ENCODE measurements at places on chromosomes 5 and 9. TPM values are rescaled to one million over a fixed set of nuclear protein-coding genes. Genes with fewer than 3 reads are reported as not detected.

DNA sequence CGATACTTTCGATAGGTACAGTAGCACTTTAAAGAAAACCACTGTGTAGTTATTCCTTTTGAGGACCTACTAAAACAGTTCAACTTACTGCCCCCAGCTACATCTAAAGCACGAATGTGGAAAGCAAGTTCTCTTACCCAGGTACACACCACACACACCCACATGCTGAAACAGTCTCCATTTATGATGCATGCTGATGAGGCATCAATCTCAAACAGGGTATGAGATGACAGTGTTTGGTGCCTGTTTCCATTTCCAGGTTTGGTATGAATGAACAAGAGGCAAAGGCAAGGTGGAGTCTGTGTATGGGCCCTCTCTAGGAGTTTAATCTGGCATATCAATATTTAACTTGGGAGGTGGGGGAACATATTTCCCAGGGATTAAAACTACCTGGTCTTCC is 13.9 kb downstream of the HMGXB3 start:
- peaks cover 85% of the 10 kb centered on the region for H3K36me3 ChIP-seq
- no peak overlapping the region for H3K27ac ChIP-seq
- no peak overlapping the region for H3K4me3 ChIP-seq
- DNase-seq = no peak
- no peaks in the 10 kb centered on the region for H3K4me1 ChIP-seq

GRCh38 chr9:99005651-99006050 is 61.9 kb downstream of the COL15A1 start:
- no peak overlapping the region for H3K4me3 ChIP-seq
- peaks cover 5% of the 10 kb centered on the region for H3K4me1 ChIP-seq
- no peaks in the 10 kb centered on the region for H3K27me3 ChIP-seq

DNA sequence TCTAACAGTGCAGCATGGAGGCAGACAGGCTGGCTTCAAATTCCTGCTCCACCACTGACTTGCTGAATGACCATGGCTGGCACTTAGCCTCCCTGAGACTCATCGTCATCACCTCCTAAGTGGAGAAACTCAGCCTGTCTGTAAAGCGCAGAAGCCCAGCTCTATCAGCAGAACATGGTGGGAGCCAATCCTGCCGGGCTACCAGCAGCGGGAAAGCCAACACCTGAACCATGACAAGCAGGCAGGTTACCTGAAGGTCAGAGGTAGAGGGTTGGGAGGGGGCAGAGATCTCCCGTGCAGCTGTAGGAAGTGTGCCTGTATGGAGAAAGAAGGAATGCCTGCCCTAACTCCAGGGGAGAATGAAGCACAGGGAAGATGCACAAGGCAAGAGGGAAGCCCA is 72.6 kb upstream of the LRRTM2 start:
- H3K4me1 ChIP-seq = no peaks in the 10 kb centered on the region
- H3K27ac ChIP-seq = no peak overlapping the region
- H3K4me3 ChIP-seq = no peak overlapping the region

GRCh38 chr9:91908746-91909145 is 41.3 kb downstream of the ROR2 start:
- no peaks in the 10 kb centered on the region for H3K27me3 ChIP-seq
- H3K36me3 ChIP-seq = no peaks in the 10 kb centered on the region
- no peak overlapping the region for H3K4me3 ChIP-seq

DNA sequence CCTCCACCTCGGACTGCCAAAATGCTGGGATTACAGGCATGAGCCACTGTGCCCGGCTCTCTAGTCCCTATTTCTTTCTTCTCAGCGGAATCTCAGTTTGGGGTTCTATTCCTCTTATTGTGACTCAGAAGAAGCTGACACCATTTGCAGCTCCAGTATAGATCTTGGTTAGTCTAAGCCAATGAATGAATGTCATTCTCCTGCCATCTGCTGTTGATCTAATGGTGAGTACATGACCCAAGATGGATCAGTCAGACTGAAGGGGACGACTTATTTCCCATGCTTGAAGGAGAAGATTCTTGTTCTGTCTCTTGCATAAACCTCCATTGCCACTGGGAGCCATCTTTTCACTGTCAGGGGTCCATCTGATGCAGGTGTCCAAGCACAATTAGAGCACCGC is 76.0 kb upstream of the KLF9 start:
- H3K4me1 ChIP-seq = peaks cover 76% of the 10 kb centered on the region
- DNase-seq = no peak
- H3K4me3 ChIP-seq = no peak overlapping the region
- no peak overlapping the region for H3K27ac ChIP-seq
- H3K36me3 ChIP-seq = no peaks in the 10 kb centered on the region

DNA sequence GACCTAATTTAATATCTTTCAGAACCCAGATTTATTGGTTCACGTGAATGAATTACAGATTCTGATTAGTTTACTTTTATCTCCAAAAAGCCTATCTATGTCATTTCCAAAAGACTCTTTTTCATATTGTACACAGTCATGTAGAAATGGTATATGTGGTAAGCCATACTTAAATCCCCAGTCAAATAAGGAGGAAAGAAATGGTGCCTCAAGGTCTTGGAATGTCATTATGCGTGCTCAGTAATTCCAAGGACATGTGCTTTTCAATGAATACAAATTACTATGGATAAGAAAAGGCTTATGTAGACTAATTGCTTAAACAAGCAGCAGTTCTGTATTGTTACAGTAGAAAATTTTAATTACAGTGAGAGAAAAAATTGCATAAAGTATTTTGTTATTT is 64.1 kb upstream of the TYRP1 start:
- no peaks in the 10 kb centered on the region for H3K4me1 ChIP-seq
- no peaks in the 10 kb centered on the region for H3K27me3 ChIP-seq
- H3K36me3 ChIP-seq = no peaks in the 10 kb centered on the region
- H3K27ac ChIP-seq = no peak overlapping the region

- H3K36me3 ChIP-seq = peaks cover 24% of the 10 kb centered on the region
- no peak for DNase-seq
- peaks cover 27% of the 10 kb centered on the region for H3K4me1 ChIP-seq
- H3K27ac ChIP-seq = no peak overlapping the region
- H3K4me3 ChIP-seq = no peak overlapping the region
Observed at GRCh38 chr9:93540305-93540704, 36.1 kb upstream of the PHF2 start.

- no peak for DNase-seq
- H3K27me3 ChIP-seq = no peaks in the 10 kb centered on the region
- H3K36me3 ChIP-seq = no peaks in the 10 kb centered on the region
- H3K4me3 ChIP-seq = no peak overlapping the region
- H3K4me1 ChIP-seq = peaks cover 40% of the 10 kb centered on the region
- H3K27ac ChIP-seq = no peak overlapping the region
Observed at GRCh38 chr5:32714836-32715235, 3.7 kb downstream of the NPR3 start.

DNA sequence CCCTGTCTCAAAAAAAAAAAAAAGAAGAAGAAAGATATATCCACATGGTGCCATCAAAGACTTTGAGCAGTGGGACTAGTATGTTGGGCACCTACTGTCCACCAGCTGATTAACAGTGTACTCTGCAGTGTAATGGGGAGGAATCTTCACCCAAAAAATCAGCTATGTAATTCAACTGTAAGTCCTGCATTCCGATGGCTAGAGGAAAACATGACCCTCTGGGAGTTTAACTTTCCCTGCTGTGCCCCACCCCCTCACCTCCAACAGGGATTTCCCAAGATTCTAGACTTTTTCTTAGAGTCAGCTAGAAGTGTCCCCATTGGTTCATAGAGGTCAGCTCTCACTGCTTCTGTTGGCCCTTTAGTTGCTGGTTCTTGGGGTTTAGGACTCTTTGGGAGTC is 221.2 kb upstream of the CLINT1 start:
- H3K4me1 ChIP-seq = no peaks in the 10 kb centered on the region
- no peak for DNase-seq
- no peaks in the 10 kb centered on the region for H3K36me3 ChIP-seq
- no peak overlapping the region for H3K4me3 ChIP-seq

DNA sequence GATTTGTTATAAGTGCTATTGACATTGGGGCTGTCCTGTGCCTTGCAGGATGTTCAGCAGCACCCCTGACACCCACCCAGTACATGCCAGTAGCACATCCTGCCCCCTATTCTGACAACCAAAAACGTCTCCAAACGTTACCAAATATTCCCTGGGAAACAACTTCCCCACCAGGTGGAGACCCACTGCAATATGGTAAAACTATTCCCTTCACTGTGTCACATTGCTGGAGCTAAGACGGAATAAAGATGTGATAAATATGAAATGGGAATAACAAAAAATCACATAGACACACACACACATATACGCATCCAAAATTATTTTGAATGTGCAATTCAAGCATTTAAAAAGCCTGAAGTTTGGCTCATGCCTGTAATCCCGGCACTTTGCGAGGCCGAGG is 874.3 kb upstream of the DMAC1 start:
- no peak overlapping the region for H3K27ac ChIP-seq
- H3K36me3 ChIP-seq = no peaks in the 10 kb centered on the region
- no peak for DNase-seq
- peaks cover 14% of the 10 kb centered on the region for H3K4me1 ChIP-seq

GRCh38 chr9:121682926-121683515 is 31.6 kb downstream of the DAB2IP start:
- no peak overlapping the region for H3K27ac ChIP-seq
- no peaks in the 10 kb centered on the region for H3K27me3 ChIP-seq
- DNase-seq = no peak
- H3K4me3 ChIP-seq = no peak overlapping the region

- no peaks in the 10 kb centered on the region for H3K36me3 ChIP-seq
- H3K27me3 ChIP-seq = no peaks in the 10 kb centered on the region
- DNase-seq = no peak
- H3K27ac ChIP-seq = no peak overlapping the region
- no peak overlapping the region for H3K4me3 ChIP-seq
Observed at GRCh38 chr5:110321117-110321516, 405.4 kb downstream of the TMEM232 start.

DNA sequence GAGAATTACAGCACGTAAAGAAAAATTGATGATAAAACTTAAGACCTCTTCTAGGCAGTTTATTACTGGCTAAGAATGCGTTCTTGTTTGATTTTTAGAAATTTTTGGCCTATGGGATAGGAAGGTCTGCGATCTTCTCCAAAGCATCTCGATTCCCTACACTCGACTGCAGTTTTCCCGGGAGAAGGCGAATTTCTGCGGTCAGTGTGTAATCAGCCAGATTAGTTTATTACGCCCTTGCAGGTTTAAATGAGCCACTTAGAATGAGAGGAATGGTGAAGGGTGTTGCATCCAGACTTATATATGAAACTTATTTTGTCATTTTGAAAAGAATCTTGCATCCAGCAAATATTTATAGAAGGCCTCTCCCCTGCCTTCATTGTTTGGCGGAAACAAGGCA is 1.2 kb downstream of the MTAP start:
- H3K4me1 ChIP-seq = peaks cover 42% of the 10 kb centered on the region
- no peak for DNase-seq
- peak overlapping the region; percentile 88 for H3K27ac ChIP-seq
- no peaks in the 10 kb centered on the region for H3K36me3 ChIP-seq
- H3K4me3 ChIP-seq = peak overlapping the region; percentile 65

DNA sequence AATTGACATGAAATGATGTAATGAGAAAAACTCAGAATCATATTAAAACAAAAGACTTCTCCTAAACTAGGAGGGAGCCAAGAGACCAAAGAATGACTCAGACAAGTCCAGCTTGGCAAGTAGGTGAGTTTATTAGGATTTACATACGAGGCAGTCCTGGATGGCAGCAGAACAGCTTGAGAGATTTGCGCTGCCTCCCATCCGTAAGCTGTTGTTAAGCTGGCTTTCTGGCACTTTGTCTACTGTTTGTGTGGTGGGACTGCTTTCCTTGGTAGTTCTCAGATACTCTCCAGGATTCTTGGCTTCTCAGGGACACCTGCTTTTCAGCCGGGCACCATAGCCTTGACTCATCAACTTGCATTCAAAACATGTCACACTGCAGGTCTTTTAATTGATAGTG is 57.6 kb downstream of the COX7C start:
- H3K36me3 ChIP-seq = no peaks in the 10 kb centered on the region
- no peak overlapping the region for H3K27ac ChIP-seq
- no peaks in the 10 kb centered on the region for H3K4me1 ChIP-seq
- H3K4me3 ChIP-seq = no peak overlapping the region
- H3K27me3 ChIP-seq = no peaks in the 10 kb centered on the region

DNA sequence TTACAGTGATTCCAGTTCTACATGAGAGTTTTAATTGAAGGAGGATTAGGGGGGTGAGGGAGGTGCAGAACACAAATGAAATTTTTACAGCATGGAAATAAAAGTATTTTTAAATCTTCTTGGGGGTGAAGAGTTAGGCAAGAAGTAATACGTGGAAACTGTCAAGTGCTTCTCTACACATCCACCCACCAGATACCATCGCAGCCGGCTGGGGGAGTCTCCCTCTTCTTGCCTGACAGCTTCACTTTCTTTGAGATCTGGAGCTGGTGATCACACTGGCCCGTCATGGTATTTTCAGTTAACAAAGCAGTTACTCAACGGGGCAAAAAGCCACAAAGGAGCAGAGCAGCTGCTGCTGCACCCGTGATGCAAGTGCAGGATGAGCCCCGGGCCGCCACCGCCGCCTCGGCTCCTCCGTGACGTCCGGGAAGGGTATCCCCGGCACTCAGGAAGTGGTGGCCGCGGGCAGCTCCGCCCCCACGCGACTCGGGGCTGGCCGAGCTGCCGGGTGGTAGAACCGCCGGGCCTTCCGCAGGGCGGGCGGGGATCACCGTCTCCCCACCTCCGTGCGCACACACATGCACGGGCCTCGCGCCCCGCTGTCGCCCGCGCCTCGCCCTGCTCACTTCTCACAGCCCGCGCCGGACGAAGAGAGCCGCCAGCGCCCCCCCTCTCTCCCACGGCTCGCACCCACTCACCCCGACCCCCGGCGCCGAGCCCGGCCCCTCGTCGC is 2.4 kb upstream of the NR4A3 start:
- no peaks in the 10 kb centered on the region for H3K27me3 ChIP-seq
- DNase-seq = peak; percentile 96
- peak overlapping the region; percentile 75 for H3K4me3 ChIP-seq
- no peaks in the 10 kb centered on the region for H3K36me3 ChIP-seq
- H3K4me1 ChIP-seq = no peaks in the 10 kb centered on the region
- H3K27ac ChIP-seq = peak overlapping the region; percentile 98

GRCh38 chr9:131319486-131319885 is 30.0 kb downstream of the PLPP7 start:
- H3K4me3 ChIP-seq = no peak overlapping the region
- H3K36me3 ChIP-seq = no peaks in the 10 kb centered on the region
- H3K27me3 ChIP-seq = no peaks in the 10 kb centered on the region
- H3K27ac ChIP-seq = no peak overlapping the region
- no peak for DNase-seq

DNA sequence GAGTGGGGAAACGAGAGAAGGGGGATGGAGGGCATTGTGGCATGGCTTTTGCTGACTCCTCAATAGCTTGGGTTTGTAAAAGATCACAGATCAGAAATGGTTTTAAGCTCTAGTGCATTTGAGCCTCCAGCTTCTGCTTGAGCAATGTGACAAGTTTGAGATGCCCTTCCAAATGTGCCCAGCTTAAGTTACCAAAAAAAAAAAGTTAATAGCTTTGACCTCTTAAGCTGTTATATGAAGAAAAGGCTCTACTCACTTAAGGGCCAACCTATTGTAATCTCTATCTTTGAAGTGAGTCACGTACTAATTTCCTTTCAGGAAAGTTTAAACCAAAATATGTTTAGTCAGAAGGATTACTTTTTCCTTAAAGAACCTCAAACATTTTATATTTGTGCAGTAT is 428.8 kb upstream of the ACTBL2 start:
- H3K4me1 ChIP-seq = no peaks in the 10 kb centered on the region
- no peaks in the 10 kb centered on the region for H3K27me3 ChIP-seq
- H3K4me3 ChIP-seq = no peak overlapping the region
- no peak overlapping the region for H3K27ac ChIP-seq
- H3K36me3 ChIP-seq = no peaks in the 10 kb centered on the region

The SPINK7 gene
- not detected for total RNA-seq

The GPX3 gene
- total RNA-seq = 2,480 TPM

The BARHL1 gene
- not detected for total RNA-seq

The ARHGEF28 gene
- 2.9 TPM for total RNA-seq

The AGTPBP1 gene
- 34.1 TPM for total RNA-seq

The BNIP1 gene
- total RNA-seq = 7.2 TPM

The CD14 gene
- 25.0 TPM for total RNA-seq
